ENCODE measurements at places on chromosomes 5 and 9. TPM values are rescaled to one million over a fixed set of nuclear protein-coding genes. Genes with fewer than 3 reads are reported as not detected.

Gene DIPK1B
- total RNA-seq, result 0.18 TPM

Gene FCN2
- not detected for total RNA-seq

Gene TLX3
- not detected for total RNA-seq

Gene PCDHGA4
- 0.08 TPM for total RNA-seq

Gene SLC6A19
- not detected for total RNA-seq

Gene SLCO6A1
- total RNA-seq, result not detected

Gene SLC1A3
- not detected for total RNA-seq

Gene WDR31
- total RNA-seq, result 0.85 TPM
